ENCODE measurements at places on chromosomes 7 and 10. TPM values are rescaled to one million over a fixed set of nuclear protein-coding genes. Genes with fewer than 3 reads are reported as not detected.

- no peak for DNase-seq
Measured at GRCh38 chr10:100835810-100836209, 77.0 kb upstream of the SLF2 start.

DNA sequence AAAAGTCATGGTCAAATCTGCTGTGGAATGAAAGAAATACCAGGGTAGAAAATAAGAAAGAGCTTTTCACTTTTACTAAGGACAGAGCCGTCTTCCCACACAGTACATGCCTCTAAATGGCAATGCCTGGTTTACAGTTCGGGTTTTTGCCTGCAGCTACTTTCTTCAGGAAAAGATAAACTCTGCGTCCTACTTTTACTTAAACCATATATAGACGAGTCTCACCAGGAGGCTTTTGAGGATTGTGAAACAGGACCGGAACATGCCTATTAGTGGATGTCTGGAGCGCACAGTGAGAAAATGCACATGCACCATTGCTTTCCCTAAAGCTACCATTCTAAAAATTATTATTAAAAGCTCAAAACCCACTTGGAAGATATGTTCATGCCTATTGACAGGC lies 70.5 kb downstream of the KLF6 start:
- DNase-seq = no peak

Gene BUD31
- 108 TPM for polyA plus RNA-seq

DNA sequence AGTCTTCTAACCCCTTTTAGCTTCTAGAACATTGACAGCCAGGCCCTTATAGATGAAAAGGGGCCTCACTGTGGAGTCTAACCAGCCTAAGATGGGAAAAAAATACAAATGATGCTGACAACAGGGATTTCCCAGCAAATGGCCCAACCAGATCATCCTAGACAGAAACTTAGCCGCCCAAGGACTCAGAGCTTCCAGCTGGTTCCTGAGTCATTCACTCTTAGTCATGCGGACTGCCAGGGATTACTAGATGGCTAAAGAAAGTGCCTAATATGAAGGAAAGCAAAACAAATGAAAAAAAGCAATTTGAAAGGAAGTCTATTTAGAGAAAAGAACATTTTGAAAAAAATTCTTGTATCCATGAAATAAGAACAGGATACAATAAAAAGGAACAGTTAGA lies 23.7 kb downstream of the TSPAN14 start:
- no peak for DNase-seq

Gene PPP1R9A
- polyA plus RNA-seq = 28.7 TPM

- DNase-seq = no peak
Measured at GRCh38 chr10:6017781-6018354, 40.5 kb upstream of the IL15RA start.

- no peak for DNase-seq
Measured at GRCh38 chr10:80878330-80878729, 340.6 kb downstream of the SH2D4B start.

- DNase-seq = no peak
Measured at GRCh38 chr7:71509381-71509780, 377.4 kb downstream of the GALNT17 start.

GRCh38 chr7:100744605-100745004 lies 11.2 kb downstream of the ZAN start:
- no peak for DNase-seq

DNA sequence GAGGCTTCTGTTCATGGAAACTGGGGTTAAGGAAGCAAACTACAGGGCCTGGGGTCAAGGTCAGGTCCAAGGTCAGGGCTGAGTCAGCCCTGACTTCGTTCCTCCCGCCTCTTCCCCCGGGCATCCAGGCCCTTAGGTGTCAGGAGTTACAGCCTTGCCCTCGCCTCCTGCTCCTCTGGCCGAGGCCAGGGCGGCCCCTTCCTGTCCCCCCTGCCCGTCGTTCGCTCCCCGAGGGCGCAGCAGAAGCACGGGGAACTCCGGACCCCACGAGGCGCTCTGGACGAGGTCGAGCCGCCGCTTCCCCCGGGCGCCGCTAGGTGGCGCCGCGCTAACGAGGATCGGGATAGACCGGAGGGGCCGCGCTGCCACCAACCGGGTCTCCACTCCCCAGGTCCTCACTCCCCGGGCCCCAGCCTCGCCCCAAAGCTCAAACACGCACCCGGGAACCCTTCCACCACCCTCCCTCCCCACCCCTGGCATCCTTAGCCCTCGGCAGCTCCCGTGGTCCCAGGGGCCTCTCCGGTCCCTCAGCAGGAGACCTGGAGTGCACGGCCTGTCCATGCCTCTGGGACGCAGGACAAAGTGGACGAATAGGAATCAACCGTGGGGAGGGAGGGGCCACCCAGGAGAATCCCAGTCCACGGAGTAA lies 59.2 kb upstream of the MYL10 start:
- no peak for DNase-seq

Gene VENTX
- polyA plus RNA-seq = 0.27 TPM

DNA sequence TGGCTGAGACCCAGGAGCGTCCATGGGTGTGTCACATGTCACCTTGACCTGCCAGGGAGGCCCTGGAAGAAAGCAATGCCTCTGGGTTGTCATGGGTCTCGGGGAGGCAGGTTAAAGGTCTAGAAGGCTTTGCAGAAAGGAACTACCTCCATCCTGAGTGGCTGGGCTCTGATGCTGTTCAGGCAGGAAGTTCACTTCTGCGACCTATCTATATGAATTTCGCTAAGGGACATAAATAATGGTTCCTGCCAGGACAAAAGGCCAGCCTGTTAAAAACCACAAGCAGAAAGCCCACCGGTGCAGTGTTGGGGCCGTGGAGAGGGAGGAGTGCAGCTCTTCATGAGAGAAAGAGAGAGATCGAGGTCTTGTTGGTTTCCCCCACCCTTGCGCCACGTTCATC lies 182.9 kb downstream of the PTPN20 start:
- no peak for DNase-seq

Gene GHRHR
- polyA plus RNA-seq = 0.35 TPM

Gene XPNPEP1
- 90.2 TPM for polyA plus RNA-seq

DNA sequence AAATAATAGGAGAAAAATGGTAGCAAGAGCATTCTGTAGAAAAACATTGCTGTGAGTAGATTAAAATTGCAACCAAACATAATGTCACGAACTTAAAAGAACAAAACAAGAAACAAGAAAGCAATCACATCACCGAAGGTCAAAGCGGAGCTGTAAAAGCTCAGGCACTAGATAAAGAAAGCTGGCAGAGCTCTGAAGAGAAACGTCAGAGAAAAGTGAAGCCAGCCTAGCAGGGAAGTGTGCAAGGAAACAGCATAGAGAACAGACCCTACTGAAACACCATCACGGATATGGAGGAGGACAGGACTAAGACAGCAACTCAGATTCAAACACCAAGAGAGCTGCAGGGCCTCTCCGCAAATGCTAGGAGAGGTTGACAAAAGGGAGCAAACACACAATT lies 22.5 kb upstream of the DDC start:
- no peak for DNase-seq

Gene ZNF425
- 6.3 TPM for polyA plus RNA-seq

DNA sequence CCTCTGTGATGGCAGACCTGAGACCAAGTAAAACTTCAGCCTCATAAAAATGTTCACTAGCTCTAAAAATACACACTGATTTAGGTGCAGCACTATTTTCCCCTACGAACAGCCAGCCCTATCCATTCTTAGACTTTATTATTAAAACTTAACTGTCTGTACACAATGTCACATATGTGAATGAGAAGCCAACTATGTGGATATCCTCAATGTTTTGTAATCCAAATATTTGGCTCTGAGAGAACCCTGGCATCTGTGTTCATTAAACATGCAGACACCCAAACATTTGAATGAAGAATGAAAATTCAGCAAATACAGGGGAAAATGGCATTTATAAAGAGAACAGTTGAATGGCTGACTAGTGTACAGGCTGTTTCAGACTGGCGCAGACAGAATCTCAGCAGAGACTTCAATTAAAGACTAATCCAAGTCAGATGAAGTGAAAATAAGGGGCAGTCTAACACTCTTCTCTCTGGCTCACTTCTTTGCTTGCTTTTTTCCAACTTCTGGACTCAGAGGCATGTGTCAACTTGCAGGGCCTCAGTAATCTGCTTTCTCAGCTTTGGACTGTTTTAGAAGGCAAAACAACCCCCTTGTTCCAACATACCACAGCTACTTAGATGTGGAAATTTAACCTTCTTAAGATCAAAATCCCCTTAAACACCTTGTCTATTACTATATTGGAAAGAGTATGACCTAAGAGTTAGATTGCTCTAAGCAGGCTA lies 47.4 kb upstream of the FAM180A start:
- DNase-seq = no peak

- peak; percentile 69 for DNase-seq
Measured at GRCh38 chr7:194252-195009, 2.1 kb downstream of the FAM20C start.

DNA sequence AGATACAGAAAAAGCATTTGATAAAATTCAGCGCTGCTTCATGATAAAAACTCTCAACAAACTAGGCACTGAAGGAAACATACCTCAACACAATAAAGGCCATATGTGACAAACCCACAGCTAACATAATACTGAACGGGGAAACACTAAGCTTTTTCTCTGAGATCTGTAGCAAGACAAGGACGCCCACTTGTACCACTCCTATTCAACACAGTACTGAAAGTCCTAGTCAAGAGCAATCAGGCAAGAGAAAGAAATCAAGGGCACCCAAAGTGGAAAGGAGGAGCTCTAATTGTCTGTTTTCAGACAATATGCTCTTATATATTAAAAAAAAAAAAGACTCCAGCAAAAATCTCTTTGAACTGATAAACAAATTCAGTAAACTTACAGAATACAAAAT lies 13.3 kb downstream of the DIP2C start:
- no peak for DNase-seq

GRCh38 chr7:27590416-27590815 lies 72.3 kb downstream of the HIBADH start:
- no peak for DNase-seq

DNA sequence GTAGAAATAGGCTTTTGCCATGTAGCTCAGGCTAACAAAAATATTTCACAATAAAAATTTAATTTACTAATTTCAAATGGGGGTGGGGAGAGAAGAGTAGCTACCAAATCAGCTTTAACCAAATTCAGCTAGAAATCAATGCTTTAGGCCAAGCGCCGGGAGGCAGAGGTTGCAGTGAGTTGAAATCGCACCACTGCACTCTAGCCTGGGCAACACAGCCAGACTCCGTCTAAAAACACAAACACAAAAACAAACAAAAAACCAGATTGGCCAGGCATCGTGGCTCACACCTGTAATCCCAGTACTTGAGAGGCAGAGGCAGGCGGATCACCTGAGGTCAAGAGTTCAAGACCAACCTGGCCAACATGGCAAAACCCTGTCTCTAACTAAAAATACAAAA lies 9.4 kb downstream of the UBE2H start:
- DNase-seq = no peak

DNA sequence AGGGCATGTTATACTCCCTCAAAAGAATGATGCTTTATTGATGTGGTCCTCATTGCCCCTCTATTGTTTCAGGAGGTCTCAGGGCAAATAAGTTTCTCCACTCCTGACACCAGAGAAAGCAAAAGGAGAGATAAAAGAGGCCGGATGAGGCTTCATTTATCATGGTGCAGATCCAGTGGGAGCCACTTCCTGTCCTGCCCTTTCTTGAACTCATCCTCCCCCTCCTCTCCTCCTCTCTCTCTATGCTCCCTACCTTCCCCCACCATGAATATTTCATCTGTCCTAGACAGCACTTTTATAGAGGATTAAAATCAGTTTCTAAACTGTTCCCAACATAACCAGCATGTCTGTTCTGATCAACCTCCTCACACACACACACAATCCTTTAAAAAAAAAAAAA lies 172.2 kb upstream of the KMT2E start:
- no peak for DNase-seq

DNA sequence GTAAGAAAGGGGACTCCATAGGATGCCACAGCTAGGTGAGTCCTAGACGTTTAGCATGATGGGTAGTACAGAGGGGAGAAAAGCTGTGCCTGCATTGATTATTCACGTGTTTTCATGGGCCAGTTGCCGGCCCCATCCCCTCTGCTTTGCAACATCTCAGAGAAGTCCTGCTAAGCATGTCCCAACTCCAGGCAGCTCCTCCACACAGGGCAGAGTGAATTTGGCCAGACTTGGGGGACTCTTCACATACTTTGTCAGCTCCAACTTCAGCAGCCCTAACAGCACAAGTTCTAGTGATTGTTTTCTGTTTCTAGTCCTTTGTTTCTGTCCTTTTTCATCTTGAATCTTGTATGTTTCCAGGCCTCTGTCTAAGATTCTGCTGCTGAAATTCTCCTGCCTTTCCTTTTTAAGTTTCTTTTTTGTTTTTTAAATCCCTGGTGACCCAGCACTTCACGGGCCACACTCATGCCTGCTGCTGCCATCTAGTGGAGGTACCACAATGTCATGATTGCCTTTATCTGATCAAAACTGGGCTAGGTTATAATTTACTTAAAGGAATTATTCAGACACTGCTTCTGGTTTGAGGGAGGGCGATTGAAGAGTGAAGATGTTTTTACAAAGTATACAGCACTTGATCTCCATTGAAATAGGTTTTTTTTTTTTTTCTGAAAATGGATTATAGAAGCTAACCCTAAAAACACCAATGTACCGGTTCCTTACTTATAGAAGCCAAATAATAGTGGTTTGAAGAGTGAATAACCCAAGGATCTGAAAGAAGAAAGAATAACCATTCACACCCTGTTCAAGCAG lies 276.9 kb downstream of the CSTF2T start:
- DNase-seq = peak; percentile 48

DNA sequence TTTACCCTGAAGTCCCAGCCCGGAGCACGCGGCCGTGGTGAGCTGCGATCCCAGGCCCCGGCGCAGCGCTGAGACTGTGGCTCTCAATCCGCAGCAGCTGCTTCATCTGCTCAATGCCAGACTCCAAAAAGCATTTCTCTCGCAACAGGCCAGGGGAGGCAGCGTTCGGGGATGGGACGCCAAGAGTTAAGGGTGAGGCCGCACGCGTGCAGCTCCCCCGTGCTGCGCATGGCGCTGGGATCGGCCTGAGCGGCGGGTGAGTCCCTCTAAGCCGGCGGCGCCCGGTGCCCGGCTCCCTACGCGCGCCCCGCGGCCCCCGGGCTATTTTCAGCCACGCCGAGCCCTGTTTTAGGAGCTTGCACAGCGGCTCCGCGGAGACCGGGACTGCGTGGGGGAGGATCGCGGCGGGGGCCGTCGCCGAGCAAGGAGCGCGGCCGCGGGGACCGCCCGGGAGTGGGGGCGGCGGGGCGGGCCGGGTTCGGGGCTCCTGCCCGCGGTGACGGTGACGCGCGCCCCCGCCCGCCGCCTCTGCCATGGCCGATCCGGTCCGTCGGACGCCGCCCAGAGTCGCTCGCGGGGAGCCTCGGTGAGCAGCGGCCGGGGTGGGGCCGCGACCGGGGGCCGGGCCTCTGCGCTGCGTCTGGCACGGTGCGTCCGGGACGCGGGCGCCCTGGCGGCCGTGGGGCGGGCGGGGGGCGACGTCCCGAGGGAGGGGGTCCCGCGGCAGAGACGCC lies 29.4 kb upstream of the JAKMIP3 start:
- DNase-seq = peak; percentile 42

All from renal pelvis (tissue), 12 donors.